ENCODE measurements at places on chromosomes 1 and 21.

GRCh38 chr21:22855581-22855980 lies 1857.4 kb downstream of the NCAM2 start:
- DNase-seq, result no peak

DNA sequence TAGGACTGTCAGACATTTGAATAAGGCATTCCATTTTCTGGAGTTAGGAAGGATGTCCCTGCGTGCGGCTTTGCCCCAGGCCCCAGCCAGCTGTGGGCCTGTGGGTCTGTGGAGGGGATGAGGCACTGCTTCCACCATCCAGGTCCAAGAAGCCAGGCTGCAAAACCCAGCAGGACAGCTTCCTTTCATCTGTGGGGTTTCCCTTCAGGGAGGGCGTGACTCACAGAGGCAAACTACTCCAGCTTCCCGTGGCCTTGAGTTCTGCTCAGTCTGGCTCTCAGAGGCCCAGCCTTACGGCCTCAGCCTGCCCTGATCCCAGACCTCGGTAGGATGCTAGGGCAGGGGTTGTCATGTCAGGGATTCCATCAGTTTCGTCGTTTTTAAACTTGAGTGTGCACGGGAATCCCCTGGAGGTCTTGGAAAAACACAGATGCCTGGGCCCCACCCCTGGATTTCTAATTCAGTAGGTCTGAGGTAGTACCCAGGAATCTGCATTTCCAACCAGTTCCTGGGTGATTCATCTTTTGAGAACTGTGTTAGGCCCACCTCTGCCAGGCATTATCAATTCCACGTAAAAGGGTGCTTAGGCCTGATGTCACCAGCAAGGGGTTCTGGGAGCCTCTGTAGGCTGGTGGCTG lies 32.3 kb upstream of the TENT5C start:
- no peak for DNase-seq

DNA sequence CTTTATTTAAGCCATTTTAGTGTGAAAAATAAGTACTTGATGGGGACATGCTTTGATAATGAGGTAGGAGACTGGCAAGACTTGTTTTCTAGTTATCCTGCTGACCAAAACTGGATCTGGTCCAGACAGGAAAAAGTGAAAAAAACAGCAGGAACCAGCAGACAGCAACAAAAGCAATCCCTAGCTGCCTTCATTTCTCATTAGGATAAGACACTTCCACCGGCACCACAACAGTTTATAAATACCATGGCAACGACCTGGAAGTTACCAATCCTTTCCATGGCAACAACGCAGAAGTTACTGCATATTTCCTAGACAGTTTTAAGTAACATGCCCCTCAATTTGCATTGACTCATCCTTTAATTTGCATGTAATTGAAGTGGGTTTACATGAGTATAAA lies 993.8 kb upstream of the NCAM2 start:
- DNase-seq, result no peak

GRCh38 chr1:53258216-53258615 lies 19.9 kb upstream of the MAGOH start:
- DNase-seq, result no peak

DNA sequence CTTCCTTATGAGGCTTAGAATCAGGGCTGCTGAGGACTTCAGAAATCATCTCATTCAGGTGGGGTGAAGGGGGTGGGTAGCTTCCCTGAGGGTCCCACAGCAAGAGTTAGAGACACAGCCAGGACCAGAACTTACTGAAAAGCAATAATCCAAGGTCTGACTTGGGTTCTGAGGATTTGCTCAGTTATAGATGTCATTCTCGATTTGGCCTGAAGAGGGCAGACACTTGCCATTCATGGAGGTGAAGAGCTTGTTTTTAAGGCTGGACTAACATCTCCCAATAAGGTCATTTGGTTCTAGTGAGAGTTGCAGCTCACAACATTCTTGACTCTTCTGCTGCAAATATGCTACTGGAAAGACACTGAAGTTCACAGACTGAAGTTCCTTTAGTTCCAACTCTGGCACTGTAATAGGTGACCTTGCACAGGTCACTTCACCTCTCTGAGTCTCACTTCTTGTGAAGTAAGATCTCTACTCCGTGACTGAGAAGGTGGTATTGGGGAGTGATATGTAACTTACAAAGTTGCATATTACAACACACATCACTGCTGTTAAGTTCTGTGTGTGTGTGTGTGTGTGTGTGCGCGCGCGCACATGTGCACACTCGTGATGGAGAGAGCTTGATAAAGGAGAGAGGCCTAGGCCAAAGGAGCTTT lies 69.8 kb upstream of the DIRAS3 start:
- peak; percentile 56 for DNase-seq

DNA sequence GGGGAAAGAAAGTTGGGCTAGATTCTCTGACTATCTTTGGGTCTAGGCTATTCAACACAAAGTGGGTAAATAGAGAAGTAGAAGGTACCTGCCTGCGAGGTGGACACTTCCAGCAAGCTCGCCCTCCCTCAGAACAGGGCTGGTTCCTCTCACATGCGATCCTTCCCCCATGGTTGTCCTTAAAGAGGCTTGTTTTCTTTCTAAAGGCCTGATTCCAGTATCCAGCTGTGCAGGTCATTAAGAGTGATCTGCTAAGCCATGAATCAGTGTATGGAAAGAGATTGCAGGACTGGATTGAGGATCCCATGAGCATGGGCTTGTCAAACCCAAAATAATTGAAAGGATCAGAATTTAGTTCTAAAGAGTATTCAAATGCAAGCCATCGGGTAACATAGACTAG lies 189.0 kb downstream of the URB2 start:
- DNase-seq, result no peak

GRCh38 chr1:169163059-169163458 lies 56.6 kb downstream of the ATP1B1 start:
- DNase-seq, result no peak

DNA sequence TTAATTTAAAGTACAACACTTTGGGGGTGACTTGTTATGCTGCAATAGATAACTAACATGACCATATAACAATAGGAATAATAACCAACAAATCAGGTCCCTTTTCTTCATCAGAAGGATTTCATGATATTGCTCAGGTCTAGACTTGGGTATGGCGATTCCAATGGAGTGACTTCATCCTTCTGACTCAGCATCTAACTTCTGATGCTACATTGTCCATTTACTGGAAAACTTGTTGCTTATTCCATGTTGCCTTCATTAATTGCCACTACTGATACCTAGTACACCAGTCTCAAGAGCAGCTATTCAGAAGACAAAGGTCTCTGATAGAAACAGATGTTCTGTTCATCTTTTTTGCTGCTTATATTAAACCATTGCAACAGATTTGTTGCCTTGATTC lies 324.3 kb downstream of the TGFB2 start:
- no peak for DNase-seq

DNA sequence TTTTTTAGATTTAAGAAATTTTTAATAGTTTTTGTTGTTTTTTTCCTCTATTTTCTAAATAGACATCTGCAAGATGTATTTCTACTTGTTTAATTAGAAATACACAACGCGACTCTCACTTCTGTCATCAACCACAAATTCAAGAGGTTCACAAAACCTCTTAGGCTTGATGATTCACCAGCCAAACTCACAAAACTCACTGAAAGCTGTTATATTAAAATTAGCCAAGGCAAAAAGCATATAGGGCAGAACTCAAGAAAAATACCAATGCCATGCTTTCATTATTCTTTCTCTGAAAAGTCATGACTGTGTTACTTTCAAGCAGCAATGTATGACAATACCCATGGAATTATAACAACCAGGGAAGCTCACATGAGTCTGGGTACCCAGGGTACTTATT lies 487.0 kb upstream of the RGS18 start:
- DNase-seq, result no peak

GRCh38 chr1:226302731-226303130 lies 6.2 kb downstream of the LIN9 start:
- DNase-seq, result no peak

GRCh38 chr1:15440357-15440756 lies 2.1 kb downstream of the CTRC start:
- no peak for DNase-seq

DNA sequence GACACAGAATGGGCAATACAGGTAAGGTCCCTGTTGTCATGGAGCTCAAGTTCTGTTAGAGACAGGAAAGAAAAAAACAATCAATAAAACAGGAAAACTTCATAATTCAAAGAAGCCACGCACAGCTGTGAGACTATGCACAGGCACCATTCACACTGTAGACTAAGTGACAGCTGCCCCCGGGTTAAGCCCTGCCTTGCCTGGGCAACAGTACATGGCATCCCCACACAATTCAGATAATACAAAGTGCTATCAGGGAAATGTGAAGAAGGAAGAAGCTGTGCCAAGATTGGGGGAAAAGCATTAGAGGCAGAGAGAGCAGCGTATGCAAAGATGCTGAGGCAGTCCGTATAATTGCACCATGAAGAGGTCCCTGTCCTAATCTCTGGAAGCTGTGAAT lies 9.0 kb upstream of the KCNE2 start:
- DNase-seq, result peak; percentile 21

DNA sequence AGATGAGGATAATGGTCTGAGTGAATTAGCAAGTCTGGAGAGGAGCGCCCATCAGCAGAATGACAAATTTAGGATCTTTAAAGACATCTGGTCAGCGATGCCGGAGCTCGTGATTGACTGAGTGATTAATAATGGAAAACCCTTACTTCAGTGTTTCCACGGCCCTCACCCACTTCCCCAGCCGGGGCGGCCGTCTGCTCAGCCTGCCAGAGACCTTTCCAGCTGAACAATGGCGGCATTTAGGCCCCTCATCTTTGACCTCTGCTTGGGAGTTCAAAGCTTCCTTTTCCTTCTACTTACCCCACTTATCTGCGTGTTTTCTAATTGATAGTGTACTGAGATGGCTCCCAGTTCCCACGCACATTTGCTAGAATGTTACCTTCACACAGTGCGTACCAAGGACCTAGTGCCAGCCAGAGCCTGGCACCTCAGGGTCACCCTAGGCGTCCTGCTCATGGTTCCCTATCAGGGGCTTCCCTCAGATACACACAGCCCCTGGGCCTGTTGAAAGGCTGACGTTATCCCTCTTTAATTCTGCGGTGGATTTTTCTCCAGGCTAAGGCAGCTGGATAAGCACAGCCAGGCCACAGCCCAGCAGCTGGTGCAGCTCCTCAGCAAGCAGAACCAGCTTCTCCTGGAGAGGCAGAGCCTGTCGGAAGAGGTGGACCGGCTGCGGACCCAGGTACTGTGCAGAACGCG lies 232.8 kb downstream of the SDCCAG8 start:
- DNase-seq, result no peak

DNA sequence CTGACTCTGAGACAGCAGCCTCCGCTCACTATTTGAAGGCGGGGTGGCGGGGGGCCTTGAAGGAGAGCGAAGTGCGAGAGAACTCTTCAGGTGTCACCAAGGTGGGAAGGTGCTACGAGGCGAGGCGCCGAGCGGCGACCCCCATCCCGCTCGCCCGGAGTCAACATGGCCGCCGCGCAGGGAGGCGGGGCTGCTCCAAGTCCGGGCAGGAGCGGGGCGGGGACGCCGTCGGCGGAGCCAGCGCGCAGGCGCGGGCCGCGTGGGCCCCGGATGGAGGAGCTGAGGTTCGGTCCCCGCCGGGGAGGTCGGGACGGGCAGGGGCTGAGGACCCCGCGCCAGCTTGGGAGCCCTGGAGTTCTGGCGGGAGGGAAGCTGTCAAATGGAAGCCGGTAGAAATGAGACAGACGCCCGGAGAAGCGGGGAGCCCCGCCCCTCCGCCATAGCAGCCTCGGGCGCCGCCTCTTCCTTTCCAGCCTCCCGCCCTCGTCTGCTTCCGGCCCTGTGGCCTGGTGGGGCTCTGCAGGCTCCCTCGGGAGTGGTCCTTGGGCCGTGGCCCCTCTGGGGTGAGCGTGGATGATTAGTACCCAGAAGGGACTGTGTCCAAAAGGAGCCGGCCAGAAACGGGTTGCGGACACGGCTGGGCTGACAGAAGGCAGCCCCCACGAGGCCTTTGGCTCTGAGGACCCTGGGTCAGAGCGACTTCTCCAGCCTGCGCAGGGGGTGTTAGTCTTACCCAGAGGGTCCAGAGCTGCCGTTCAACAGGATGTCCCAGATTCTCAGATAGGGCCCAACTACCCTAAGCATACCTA lies at the start of gene PIGV:
PIGV (plus strand) TSS at position 245 of the 809 bp plus-strand sequence. CDS start 2,866 bp downstream, outside the sequence.
- peak; percentile 85 for DNase-seq

DNA sequence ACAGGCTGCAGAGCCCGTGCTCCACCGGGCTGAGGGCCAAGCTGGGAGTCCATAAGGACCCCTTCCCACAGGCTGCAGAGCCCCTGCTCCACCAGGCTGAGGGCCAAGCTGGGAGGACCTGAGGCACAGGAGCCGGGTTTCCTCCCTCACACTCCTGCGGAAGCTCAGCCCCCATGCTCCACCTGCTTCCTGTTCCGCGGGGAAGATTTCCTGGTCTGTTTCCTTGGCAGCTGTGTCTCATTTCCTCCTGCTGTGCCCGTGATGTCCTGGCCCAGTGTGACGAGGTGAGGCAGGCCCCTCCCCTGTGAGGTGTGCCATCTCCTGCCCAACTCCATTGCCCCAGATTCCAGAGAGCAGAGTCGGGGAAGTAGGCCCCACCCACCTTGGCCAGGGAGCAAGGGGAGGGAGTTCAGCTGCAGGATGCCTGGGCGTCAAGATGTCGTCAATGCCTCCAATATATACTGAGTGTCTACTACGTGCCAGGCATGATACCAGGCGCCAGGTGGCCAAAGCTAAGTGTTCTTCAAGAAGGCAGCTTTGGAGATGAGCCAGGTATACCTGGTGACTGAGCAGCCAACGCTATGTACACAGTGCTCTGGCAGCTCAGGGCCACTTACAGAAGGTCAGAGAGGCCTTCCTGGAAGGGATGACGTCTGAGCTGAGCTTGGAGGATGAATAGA lies 58.8 kb downstream of the NAV1 start:
- DNase-seq, result no peak

- no peak for DNase-seq
These were observed 172.8 kb downstream of the MATN1 start for GRCh38 chr1:30550365-30551220.

- DNase-seq, result no peak
These were observed 13.3 kb downstream of the CC2D1B start for GRCh38 chr1:52352690-52353089.

GRCh38 chr1:196550731-196551130 lies 57.5 kb downstream of the KCNT2 start:
- DNase-seq, result no peak

- DNase-seq, result no peak
These were observed 36.9 kb upstream of the AJAP1 start for GRCh38 chr1:4617506-4617905.

DNA sequence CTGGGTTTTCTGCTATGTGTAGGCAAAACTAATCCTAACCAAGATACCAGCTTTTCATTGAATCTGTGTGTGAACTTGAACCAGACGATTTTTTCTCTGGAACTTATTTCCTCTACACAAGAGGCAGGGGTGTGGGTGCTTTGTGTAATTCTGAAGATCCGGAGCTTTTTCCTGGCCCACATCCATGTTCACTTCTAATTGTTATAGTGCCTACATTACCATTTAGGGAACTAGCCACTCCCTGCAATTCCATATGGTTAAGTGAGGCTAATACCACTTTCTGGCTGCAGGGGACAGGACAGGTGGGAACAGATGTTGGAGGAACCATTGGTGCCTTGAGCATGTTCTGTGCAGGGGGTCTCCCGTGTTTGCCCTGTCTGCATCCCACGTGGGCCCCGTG lies 83.4 kb upstream of the FMN2 start:
- no peak for DNase-seq

GRCh38 chr1:170356585-170356984 lies 175.4 kb upstream of the GORAB start:
- DNase-seq, result no peak

Data from Peyer's patch (tissue), 4 donors.